ENCODE measurements at places on chromosomes 1 and 21.

- DNase-seq, result no peak
Observed at GRCh38 chr1:95888941-95889390, 655.0 kb downstream of the RWDD3 start.

DNA sequence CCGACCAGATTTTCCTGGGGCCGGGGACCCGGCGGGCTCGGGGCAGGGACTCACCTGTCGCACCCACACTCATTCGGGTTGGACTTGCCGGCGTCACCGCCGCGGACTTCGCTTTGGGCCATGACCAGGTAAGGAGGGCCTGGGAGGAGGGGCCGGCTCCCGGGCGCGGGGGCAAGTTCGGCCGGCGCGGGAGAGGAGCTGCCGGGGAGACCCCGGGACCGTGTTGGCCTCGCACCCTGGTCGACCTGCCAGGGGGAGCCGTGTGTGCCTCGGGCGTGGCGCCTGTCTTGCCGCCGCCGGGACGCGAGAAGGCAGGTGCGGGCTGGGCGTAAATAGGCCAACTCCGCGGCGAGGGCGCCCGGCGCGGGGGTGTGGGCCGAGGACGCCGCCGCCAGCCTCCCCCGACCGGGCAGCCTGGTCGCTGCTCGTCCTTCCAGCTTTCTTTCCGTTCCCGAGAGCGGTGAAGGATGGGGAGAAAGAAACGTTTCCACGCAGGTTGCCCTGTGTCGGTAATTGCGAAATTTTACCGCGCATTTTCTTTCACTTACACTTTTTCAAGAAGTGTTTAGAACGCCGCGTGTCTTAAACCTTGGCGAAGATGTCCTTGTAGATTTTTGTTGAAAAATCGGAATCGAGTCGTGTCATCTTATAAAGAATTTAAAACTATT lies 558 bp downstream of the USP1 start:
- no peak for DNase-seq

GRCh38 chr1:7302126-7302525 lies 469.0 kb upstream of the VAMP3 start:
- DNase-seq, result no peak

DNA sequence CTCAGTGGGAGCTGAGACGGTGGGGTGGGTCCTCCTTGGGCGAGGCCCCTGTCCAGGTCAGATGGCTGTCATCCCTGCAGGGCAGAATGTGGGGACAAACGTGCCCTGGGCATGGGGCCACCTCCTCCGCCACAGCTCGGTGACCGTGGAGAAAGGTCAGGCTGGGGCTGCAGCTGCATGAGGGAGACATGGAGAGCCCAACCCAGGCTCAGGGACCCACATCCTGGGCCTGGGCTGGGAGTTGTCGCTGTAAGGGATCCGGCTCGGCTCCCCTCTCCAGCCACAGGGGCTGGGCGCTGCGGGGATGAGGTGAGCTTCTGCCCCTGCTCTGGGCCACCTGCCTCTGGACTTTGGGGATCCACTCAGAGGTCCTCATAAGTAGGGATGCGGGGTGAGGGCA lies 518 bp upstream of the PLCH2 start:
- DNase-seq, result no peak

- no peak for DNase-seq
Observed at GRCh38 chr1:2936559-2937515, 84.4 kb upstream of the ACTRT2 start.

Data from GM19239 (cell line).